ENCODE measurements at places on chromosomes 7 and 10.

- DNase-seq, result no peak
These were observed 169.3 kb upstream of the NFE2L3 start for GRCh38 chr7:25982684-25983083.

- no peak for DNase-seq
These were observed 18.1 kb downstream of the OPTN start for GRCh38 chr10:13117841-13118783.

DNA sequence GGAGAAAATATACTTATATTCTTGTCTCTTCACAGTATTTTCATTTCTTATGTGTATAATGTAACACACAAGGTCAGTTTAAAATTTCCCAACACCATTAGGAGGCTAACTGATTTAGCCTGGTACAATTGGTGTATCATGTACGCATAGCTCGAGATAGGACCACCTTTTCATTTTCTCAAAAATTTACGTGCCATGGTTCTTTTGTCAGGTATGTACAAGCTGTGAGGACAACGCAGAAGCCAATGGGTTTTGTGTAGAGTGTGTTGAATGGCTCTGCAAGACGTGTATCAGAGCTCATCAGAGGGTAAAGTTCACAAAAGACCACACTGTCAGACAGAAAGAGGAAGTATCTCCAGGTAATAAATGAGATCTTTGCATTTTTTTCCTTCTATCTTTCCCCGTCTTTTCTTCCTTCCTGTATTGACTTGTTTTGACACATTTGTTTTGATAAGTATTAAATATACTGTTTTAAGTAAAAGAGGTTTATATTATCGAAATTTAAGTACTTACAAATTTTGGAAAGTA is 55.0 kb downstream of the TRIM24 start:
- no peak for DNase-seq

DNA sequence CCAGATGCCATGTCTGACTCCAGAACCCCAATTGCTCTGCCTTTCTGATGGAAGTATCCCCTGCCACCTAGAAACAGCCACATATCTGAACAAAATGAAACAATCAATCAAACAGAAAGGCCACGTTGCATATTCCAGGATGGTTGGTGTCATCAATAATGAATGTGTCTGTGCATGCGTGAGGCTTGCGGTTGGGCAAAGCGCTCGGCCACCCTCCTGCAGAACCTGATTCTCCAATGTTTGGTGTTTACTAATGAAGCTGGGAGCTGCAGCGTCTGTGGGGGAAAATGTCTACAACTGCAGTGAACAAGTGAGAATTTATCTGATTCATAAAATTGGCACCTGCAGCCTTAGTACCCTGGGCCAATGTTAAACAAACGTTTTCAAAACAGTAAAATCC is 121.2 kb upstream of the ADARB2 start:
- no peak for DNase-seq

Data from stimulated activated CD8-positive, alpha-beta memory T cell treated with anti-CD3 and anti-CD28 coated beads, Interleukin-12 subunit alpha, Interleukin-12 subunit beta, amount 100 ng/mL, for 1 hour (primary cell).